Fibroblast of skin of left quadriceps (primary cell): ENCODE measurements at places on chromosomes 1 and 21.
A peak's percentile ranks its signal among the peaks of the same experiment; 100 is the strongest.

GRCh38 chr1:184973272-184974055 lies 844 bp downstream of the NIBAN1 start:
- DNase-seq, result peak; percentile 56

GRCh38 chr1:4175566-4176405 lies 275.7 kb upstream of the C1orf174 start:
- DNase-seq, result no peak

GRCh38 chr1:26417111-26417759 lies 6.6 kb downstream of the LIN28A start:
- peak; percentile 24 for DNase-seq

DNA sequence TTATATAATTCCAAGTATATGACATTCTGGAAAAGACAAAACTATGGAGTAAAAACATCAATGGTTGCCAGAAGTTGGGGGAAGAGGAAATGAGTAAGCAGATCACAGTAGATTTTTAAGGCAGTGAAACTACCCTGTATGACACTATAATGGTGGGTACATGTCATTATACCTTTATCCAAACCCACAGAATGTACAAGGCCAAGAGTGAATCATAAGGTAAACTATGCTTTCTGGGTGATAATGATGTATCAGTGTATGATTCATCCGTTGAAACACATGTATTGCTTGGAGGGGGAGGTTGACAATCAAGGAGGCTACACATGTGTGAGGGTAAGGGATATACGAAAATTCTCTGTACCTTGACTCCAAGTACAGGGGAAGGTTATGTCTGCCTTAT lies 862.7 kb downstream of the PLA2G4A start:
- DNase-seq, result peak; percentile 95

- no peak for DNase-seq
These were observed 17.6 kb downstream of the PM20D1 start for GRCh38 chr1:205832326-205832751.

- no peak for DNase-seq
These were observed 4.1 kb downstream of the PRDX6 start for GRCh38 chr1:173481195-173481772.

DNA sequence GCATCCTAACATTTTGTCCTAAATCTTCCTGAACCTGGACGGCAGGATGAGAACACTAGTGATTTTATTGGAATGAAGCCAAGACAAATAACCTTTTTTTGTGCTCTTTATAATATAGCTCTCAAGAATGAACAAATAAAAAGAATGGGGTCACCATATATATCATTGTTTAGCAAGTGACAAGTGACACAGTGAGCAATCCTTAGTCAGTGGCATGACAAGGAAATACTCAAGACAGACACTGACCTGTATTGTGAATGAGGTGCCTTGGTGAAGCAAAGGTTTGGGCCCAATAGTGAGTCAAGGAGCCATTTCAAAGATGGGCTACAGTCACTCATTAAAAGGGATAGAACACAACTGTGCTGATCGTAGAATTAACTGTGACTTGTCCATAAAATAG lies 35.7 kb downstream of the PTGFR start:
- DNase-seq, result no peak

GRCh38 chr1:37764414-37764825 lies 500 bp downstream of the EPHA10 start:
- DNase-seq, result peak; percentile 9

GRCh38 chr1:109274533-109275476 lies 8.1 kb downstream of the PSRC1 start:
- DNase-seq, result no peak

DNA sequence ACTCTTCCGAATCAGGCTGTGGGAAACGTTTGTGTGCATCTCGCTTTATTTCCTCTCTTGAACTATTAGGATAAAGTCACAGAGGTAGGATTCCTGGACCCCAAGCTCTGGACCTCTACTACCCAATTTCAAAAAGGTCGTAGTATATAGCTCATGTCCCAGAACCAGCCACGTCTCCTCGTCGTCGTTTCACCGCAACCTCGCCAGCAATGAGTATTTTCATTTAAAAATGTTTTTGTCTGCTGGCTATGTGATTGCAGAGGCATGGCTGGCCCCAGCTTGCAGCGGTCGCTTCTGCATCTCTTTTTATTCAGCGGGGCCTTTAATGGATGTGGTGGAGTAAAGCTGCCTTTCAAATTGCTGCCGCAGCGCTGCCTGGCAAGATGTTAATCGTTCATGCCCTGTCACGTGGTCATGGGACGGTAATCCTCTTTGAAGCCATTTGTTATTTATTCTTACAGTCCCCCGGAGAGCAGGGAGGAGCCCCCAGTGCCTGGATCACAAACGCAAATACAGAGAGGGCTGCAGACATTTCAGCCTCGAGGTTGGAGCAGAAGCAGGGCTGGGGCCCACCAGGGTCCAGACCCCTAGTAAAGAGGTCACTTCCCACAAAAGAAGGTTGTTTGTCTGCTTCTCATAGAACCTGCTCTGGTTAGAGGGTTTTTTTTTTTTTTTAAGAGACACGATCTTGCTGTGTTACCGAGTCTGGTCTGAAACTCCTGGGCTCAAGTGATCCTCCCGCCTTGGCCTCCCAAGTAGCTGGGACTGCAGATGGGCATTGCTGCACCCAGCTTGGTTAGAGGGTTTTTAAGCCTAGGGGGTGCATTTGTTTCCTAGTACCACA lies 11.6 kb upstream of the NPHP4 start:
- no peak for DNase-seq

GRCh38 chr1:206583707-206584648 lies 28.3 kb downstream of the EIF2D start:
- peak; percentile 29 for DNase-seq

- DNase-seq, result no peak
These were observed 50.7 kb downstream of the BCL9 start for GRCh38 chr1:147591993-147592392.

DNA sequence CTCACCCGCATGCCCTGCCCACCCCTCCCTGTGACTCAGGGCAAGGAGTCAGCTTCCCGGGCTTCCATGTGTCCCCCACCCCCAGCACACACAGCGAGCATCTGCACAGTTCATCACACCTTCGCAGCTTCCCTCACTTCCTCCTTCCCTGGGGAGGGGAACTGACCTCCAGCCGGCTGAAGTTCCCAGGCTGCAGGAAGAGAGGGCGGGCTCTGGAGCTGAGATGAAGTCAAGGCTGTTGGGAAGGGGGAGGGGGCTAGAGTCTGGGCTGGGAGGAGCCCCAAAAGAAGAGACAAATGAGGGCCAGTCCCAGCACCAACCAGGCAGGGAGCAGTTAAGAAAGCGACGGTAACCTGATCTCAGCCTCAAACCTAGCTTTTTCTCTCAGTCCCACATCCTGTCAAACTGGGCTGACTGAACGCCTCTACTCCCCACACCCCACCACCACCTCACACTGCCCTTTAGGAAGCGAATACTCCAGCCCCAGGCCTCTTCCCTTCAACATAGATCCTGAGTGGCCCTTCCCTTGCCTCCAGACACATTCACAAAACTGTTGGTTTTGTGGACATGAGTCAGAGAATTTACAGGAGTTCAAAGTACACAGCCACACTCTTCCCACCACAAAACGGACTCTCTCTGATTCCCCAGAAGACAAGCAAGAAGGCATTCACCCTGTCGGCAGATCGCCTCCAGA lies 1.8 kb downstream of the RHOC start:
- peak; percentile 92 for DNase-seq

DNA sequence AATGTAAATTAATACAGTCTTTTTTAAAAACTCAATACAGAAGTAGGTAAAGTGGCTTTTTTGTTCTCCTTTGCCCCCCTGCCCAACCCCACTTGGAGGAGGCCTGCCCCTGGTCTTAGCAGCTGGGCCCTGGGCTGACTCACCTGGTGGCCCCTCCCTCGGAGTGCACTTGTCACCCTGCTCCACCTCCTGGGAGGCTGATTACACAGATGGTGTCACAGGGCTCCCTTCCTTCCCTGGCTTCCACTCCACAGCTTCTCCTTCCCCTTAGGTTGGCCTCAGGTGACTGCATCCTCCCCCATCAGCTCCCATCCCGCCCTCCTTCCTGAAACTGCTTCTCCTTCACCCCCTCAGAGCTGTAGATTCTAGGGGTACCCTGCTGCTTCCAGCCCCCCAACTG lies 11.7 kb upstream of the CAPN9 start:
- no peak for DNase-seq

DNA sequence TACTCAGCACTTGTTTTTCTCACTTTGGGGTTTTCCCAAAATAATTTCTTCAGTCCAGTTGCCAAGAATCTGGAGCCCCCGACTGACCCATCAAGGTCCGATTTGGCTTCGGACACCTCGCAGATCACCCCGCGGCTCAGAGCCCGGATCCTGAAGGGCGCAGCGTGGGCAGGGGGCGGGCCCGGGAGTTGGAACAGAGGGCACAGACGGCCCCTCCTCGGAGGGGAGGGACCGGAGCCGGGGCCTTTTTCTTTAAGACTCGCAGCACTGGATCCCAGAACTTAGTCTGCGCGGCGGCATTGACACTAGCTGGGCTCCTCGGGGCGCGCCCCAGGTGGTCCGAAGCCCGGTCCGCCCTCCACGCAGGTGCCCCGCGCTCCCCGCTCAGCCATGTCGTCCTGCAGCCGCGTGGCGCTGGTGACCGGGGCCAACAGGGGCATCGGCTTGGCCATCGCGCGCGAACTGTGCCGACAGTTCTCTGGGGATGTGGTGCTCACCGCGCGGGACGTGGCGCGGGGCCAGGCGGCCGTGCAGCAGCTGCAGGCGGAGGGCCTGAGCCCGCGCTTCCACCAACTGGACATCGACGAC lies at the start of gene CBR3:
Gene CBR3 (plus strand): TSS at position 277 of the 588 bp plus-strand sequence. CDS start 114 bp downstream, at position 391.
- no peak for DNase-seq

DNA sequence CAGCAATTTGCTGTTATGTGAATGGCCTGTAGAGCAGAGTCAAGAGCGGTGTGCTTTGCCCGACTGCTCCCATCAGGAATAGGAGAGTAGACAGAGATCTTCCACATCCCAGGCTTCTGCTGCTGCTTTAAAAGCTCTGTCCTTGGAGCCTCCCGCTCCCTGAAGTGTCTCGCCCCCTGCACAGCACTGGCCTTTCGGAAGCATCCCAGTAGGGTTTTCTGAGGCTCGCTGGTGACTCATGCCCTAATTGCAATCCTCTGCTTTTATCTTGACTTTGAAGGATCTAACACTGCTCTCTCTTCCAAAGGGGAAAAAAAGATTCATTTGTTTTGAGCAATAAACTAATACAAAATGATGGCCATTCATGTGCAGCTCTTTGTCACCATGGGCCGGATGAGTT lies 13.3 kb upstream of the CD101 start:
- DNase-seq, result no peak

GRCh38 chr1:198443365-198444233 lies 96.9 kb downstream of the ATP6V1G3 start:
- peak; percentile 70 for DNase-seq

GRCh38 chr1:41666981-41667631 lies 182.6 kb upstream of the EDN2 start:
- no peak for DNase-seq

- no peak for DNase-seq
These were observed 3.0 kb downstream of the RXFP4 start for GRCh38 chr1:155944444-155944799.

DNA sequence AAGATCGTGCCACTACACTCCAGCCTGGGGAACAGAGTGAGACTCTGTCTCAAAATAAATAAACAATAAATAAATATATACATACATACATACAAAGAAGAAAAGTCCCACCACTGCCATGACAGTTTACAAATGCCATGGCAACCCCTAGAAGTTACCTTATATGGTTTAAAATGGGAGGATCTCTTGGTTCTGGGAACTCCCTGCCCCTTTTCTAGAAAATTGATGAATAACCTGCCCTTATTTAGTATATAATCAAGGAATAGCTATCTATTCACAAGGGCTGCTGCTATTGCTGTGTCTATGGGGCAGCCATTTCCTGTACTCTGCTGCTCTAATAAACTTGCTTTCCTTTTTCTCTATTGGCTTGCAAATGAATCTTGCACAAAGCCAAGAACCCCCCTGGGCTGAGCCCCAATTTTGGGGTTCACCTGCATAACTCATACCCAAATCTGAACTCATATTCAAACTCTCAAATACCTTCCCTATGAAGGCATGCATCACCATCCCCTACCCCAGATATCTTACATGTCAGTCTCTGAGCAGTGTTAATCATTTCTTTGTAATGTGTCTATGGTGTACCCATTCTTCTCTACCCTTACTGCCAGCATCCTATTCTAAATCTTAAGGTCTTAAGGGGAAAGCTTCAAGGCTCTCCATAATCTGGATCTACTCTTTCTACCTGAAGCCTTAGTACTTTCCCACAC lies 9.0 kb downstream of the GON4L start:
- no peak for DNase-seq

DNA sequence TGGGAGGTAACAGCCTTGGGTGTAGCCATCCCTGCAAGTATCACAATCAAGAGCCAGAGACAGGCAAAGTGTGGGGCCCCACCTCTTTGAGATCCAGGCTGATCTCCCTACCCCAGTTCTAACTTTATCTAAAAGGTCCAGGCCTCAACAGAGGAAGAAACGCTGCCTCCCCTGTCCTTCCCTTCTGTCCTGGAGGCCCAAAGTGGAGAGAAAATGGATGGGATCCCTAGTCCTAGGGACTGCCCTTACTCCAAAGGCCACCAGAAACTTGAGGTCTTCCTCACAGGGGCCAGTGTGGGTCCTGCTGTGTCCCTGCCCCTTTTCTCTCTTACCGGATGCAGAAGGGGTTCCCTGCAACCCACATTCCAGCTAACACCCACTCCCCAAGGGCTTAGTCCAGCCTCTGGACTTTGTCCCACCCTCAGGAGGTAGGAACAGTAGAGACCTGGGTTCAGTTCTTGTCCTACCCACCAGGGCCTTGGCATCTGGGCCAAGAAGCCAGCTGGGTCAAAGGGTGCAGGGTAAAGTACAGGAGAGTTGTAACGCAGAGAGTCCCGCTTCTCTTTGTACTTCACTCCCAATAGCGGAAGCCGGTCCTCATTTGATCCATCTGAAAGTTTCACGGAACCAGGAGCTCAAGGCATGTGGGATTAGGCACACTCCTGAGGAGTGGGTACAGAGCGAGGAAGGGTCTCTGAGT lies 1.9 kb downstream of the HDGF start:
- DNase-seq, result no peak

- no peak for DNase-seq
These were observed 6.7 kb downstream of the TAS1R3 start for GRCh38 chr1:1337793-1338147.

DNA sequence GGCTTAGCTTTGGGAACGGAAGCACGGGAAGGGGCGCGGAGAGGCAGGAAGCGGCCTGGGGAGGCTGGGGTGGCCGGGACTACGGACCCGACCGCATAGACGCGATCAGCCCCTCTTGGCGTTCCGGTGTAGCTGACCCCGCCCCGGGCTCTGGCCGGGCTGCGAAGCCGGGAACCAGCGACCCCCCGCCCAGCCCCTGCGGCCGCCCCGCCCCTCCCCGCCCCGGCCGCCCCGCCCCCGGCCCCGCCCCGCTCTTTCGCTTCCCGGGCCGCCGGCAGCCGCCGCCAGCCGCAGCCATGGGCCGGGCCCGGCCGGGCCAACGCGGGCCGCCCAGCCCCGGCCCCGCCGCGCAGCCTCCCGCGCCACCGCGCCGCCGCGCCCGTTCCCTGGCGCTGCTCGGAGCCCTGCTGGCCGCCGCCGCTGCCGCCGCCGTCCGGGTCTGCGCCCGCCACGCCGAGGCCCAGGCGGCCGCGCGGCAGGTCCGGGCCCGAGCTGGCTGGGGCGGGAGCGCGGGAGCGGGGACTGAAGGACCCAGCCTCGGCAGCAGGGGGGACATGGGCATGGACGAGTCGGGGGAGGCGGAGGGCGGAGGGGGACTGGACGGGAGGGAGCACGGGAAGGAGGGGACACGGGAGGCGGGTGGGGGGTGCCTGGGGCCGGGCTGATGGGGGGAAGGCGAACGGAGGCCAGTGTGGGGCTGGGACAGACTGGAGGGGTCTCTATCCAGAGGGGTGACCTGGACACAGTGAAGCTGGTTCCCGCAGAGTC lies at the start of gene SELENON:
Gene SELENON (plus strand): TSS at position 259 of the 768 bp plus-strand sequence. CDS start 38 bp downstream, at position 297.
- DNase-seq, result no peak
